ENCODE measurements at places on chromosomes 13 and 19.

GRCh38 chr13:43243711-43244110 lies 220.3 kb downstream of the DNAJC15 start:
- DNase-seq: no peak

GRCh38 chr13:33367926-33368325 lies 82.4 kb upstream of the STARD13 start:
- DNase-seq: no peak

GRCh38 chr13:75136151-75136550 lies 345.8 kb downstream of the TBC1D4 start:
- no peak for DNase-seq

DNA sequence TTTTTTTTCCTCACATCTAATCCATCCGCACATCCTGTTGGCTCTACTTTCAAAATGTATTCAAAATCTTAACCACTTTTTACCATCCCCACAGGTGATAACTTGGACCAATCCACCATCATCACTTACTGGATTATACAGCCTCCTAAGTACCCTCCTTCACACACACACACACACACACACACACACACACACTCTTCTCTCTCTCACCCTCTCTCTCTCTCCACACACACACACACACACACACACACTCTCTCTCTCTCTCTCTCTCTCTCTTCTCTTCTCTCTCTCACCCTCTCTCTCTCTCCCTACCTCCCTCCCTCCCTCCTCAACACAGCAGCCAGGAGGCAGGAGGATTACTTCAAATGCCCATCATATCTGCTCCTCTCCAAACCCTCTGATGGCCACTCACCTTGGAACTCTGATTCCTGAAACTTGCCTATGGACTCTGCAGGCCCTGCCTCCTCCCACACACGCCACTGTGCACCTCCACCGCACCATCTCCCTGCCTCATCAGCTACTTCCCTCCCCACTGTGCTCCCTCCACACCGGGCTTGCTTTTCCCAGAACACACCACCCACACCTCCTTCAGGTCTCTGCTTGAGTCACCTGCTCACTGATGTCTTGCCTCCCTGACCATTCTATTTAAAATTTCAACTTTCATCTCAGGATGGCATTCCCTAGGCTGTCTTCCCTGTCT lies 39.7 kb downstream of the RCBTB2 start:
- no peak for DNase-seq

GRCh38 chr13:85974608-85975366 lies 175.6 kb upstream of the SLITRK6 start:
- DNase-seq: no peak

- DNase-seq: no peak
Observed at GRCh38 chr19:47274891-47275761, 441 bp downstream of the INAFM1 start.

GRCh38 chr13:76884186-76884906 lies 1.9 kb downstream of the KCTD12 start:
- DNase-seq: no peak

DNA sequence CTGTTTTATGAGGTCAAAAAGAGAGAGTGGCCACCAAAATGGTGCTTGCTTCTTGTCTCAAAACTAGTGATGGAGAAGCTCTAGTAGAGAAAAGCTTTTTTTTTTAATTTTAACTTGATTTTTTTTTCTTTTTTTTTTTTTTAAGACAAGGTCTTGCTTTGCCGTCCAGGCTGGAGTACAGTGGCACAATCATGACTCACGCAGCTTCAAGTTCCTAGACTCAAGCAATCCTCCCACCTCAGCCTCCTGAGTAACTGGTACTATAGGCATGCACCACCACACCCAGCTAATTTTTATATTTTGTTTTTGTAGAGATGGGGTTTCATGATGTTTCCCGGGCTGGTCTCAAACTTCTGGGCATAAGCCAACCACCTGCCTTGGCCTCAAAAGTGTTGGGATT lies 279.0 kb downstream of the TBC1D4 start:
- DNase-seq: no peak

DNA sequence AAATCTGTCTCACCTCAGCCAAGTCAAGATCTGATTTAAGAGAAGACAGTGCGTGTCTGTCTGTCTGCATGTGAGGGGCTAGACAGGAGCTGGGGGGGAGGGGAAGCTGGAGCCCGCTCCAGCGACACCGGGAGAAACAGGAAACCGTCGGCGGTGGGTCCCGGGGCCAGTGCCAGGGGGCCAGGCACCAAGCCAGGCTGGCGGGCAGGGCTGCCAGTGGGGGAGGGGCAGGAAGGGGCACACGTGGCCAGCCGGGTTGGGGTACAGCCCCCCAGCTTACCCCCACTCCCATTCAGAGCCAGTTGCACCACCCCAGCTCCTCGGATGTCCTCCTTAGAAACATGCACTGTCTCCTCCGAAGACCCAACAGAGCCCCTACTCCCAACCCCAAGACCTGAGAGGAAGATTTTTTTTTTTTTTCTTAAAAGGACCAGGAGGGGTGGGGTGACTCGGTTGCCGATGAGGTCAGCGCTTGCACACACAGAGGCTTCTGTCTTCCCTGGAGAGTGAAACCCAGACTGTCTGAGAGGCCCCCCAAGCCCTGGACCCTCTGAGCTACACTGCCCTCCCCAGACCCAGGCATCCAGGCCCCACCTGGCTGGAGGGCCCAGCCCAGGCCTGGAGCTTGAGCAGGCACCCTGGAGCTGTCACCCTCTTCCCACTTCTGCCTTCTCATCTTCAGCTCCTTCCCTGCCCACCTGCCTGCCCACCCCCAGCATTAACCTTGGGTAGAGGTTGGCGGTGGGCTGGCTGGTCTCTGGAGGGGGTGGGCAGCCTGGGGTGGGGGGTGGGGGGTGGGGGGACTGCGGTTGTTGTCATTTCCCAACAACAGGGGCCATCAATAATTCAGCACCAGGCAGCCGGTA lies 4.0 kb downstream of the ERF start:
- DNase-seq: no peak

- no peak for DNase-seq
Observed at GRCh38 chr13:73602295-73602694, 531.9 kb downstream of the KLF12 start.

DNA sequence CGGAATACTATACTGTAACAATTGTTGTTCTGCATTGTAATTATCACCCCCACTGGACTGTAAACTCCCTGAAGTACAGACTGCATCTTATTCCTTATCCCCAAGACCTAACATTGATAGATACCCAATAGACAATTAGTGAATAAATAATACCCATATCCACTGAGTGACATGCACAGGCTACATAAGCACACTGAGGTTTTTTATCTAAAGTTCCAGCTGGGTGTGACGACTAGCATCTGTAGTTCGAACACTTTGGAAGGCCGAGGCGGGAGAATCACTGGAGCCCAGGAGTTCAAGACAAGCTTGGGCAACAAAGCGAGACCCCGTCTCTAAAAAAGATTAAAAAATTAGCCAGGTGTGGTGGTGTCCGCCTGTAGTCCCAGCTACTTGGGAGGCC lies 2.5 kb downstream of the KPNA3 start:
- DNase-seq: no peak

- no peak for DNase-seq
Observed at GRCh38 chr19:54017261-54017660, 25.8 kb downstream of the CACNG6 start.

- DNase-seq: no peak
Observed at GRCh38 chr19:55750715-55751114, 8.2 kb upstream of the RFPL4A start.

- no peak for DNase-seq
Observed at GRCh38 chr13:27398360-27398759, 26.1 kb upstream of the GTF3A start.

GRCh38 chr13:38819053-38819452 lies 132.2 kb downstream of the FREM2 start:
- no peak for DNase-seq

DNA sequence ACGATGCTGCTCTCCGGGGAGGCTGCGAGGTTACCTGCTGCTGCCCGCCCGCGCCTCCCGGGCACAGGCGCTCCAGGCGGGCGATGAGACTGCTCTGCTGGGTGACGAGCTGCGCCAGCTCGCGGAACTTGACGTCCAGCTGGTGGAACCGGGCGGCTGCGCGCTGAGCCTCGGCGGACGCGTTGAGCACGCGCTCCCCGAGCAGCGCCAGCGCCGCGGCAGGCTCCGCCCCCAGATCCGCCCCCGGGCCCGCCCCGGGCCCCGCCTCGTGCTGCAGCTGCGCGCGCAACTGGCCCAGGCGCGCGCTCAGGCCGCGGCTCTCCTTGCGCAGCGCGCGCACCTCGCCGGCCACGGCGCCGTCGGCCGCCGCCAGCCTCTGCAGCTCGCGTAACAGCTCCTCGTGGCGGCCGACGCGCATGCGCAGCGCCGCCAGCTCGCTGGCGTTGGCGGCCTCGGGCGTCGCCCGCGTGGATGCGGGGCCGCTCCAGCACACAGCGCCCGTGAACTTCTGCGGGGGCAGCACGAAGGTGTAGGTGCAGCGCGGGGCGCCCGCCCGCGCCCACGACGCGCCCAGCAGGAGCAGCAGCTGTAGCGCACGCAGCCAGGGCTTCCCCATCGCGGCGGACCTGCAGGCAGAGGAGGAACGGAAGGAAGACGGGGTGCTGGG lies 6.4 kb downstream of the ANGPTL6 start:
- no peak for DNase-seq

DNA sequence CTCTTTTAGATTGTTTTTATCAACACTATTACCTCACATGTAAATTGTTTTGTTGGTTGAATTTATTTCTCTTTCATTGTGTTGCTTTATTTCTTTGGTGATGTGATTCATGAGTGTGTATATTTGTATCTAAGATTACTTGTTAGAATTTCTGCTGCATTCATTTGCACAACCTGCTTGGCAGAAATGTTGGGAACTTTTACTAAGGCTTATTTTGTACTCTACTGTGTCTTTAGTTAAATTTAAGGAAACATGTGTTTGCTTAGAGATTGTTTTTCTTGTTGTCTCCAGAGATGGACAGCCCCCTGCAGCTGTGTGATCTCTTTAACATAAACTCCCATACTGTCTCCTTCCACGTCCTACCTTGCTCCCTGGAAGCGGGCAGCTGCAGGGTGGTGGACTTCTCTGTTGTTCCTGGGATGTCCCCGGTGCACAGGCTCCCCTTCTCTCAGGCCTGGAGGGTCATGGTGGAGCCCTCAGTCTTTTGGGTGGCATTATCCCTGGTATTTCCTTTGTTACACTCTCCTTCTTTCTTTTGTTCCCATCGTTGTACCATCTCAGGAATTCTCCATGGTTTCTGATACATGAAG lies 212.0 kb upstream of the SPRY2 start:
- DNase-seq: no peak

DNA sequence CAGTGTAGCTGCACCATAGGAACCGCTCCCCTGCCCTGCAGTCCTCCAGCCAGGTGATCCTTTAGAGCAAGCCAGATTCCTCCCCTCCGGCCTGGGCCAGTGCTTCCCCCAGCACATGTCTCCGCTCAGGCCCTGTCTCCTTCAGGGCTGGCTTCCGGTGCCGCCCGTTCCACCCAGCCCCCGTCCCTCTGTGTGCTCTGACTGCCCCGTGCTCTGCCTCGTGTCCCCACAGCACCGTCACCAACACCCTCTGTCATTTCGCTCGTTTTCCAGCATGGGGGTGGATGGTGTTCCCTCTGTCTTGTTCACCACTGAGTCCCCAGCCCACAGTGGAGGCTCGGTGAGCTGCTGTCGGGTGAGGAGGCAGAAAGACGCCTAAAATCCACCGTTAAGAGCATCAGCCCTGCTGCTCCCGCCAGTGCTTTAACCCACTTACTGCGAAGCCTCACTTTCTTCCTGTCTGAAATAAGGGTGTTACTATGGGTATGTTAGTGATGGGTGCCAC lies 54.5 kb downstream of the TSSK6 start:
- no peak for DNase-seq

GRCh38 chr19:8036434-8037099 lies 16.0 kb upstream of the CCL25 start:
- no peak for DNase-seq

- DNase-seq: no peak
Observed at GRCh38 chr19:10987571-10988297, 26.9 kb downstream of the SMARCA4 start.

- no peak for DNase-seq
Observed at GRCh38 chr19:38624822-38625221, 5.8 kb downstream of the EIF3K start.

GRCh38 chr13:33259296-33259695 lies 26.3 kb downstream of the STARD13 start:
- no peak for DNase-seq

DNA sequence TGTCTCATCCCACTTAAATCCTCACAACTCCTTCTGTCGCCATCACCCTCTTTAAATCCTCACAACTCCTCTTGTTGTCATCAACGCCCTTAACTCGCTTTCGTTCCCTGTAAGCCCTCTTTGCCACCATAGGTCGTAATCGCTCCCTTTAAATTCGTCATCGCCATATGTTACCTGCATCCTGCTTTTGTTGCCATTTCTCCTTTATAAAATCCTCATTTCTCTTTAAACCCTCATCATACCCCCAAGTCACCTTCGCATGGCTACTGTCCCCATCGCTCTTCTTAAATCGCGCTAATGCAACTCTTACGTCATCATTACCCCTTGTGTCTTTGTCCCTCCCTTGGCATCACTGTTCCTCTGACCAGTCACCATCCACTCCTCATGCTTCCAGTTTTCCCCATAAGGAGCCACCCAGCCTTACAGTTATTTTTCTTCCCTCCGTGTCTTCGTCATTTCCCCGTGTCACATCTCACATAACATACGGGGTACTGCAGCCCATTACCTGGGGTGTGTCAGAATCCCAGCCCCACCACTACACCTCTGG lies 539 bp downstream of the PLD3 start:
- DNase-seq: no peak

GRCh38 chr19:45973553-45974338 lies at the start of gene NOVA2:
NOVA2 (minus strand) TSS chr19:45973865; CDS start chr19:45973351, 514 bp downstream.
- no peak for DNase-seq

- DNase-seq: no peak
Observed at GRCh38 chr13:46389457-46390451, 2.7 kb upstream of the RUBCNL start.

GRCh38 chr19:44689290-44690130 lies 9.4 kb upstream of the CEACAM16 start:
- no peak for DNase-seq

DNA sequence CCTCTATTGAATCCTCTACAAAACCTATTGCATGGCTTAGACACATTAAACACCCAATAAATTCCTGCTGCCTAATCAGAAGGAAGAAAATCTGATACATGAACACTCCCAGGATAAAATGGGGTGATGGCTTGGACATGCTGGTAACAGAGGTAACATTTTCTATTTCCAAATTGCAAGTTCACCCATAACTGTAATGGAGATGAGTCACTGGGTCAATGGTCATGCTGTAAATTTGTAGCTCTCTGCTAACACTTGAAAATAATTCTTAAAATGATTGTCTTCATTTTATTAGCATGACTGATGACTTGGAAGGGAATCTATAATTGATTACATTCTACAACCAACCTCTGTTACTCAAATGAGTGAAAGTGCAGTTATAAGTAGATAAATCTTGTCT lies 434.1 kb downstream of the FGF14 start:
- no peak for DNase-seq
